Posterior vena cava (tissue), 2 donors: ENCODE measurements at places on chromosomes 1 and 21.

GRCh38 chr1:6440198-6441126 is 15.9 kb downstream of the ESPN start:
- DNase-seq: no peak

DNA sequence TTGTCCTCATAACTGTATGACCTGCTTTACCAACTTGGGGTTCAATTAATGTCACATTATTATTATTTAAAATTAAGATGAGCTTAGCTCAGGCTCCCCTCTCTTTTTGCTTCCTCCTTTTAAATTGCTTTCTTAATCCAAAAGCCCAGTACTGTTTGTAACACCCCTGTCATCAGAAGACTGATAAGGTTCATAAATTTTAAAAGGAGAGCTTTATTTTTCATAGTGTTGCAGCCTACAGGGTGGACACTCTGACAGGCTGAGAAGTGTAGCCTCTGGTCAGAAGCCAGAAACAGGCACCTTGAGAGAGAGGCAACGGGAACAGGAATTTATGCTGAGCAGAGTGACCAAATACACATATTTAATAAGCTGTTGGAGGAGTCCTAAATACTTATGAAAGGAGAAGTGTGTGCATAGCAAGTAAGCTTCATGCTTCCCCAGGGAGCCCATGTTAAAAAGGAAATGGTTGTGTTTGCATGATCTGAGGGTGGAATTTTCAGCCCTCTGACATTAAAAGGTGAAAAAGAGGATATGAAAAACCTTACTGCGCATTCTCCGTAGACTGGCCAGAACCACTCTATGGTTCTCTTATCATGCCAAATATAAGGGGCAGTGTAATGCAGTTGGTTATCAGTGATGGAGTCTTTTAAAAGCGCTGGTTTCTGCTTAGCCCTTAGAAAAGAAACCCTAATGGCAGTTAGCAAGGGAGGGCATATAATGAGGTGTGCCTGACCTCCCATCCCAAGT is 30.5 kb upstream of the FGGY start:
- DNase-seq: no peak

GRCh38 chr1:60969971-60970509 is 112.3 kb upstream of the NFIA start:
- no peak for DNase-seq

DNA sequence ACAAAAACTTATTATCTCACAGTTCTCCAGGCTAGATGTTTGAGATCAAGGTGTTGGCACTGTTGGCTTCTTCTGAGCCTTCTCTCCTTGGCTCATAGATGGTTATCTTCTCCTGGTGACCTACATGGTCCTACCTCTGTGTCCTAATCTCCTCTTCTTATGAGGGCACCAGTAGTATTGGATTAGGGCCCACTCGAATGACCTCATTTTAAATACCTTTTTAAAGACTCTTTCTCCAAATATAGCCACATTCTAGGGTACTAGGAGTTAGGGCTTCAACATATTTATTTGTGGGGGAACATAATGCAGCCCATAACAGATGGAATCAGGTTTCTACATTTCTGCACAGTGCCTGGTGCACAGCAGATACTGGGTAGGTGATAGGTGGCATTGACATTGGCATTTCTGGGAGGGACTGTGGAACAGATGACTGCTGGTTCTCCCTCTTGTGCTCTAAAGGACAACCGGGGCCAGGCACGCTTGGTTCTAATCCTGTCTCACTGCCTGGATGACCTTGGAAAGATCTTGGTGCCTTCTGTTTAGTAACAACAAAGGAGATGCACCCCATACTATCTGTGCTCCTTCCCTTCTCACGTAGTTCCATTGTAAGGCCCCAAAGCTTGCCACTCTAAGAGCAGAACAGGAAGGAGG is 140.3 kb downstream of the PLPP3 start:
- DNase-seq: no peak

DNA sequence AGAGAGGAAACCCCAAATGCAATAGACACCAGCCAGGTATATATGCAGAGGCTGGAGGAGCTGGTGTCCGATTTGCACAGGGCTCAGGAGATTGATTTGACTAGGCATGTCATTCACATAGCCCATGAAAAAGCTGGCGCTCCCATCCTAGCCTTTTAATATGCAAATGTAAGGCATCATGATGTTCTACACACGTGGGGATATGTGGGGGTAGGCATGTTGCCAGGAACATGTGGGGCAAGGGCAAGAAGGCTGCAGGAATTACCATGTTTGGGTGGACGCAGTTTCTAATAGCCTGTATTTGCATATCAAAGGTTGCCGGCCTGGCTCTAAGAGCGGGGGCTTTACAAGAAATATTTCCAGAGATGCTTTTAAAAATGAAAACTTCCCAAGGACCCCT is 11.7 kb upstream of the SH3GLB1 start:
- no peak for DNase-seq

- no peak for DNase-seq
Measured at GRCh38 chr1:91014475-91014874, 7.4 kb downstream of the ZNF644 start.

DNA sequence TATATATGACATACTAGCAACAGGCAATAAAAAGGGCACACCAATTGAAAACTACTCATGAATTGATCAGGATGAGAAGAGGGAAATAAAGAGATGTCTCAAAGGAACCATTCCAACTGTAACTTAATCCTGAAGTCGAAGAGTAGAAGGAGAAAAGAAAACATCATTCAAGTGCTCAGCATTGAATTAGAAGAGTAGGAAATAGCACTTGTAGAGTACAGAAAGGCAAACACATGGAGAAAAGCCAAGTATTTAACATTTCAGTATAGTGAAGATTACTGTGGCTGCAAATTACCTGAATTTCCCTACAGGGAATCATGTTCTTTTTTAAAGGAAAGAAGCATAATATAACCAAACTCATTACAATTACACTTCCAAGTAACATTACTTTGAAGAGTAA is 205.0 kb downstream of the KCTD3 start:
- no peak for DNase-seq

- no peak for DNase-seq
Measured at GRCh38 chr1:206554701-206555472, 47.6 kb downstream of the RASSF5 start.

GRCh38 chr1:156911577-156912298 is 8.7 kb upstream of the LRRC71 start:
- DNase-seq: no peak

DNA sequence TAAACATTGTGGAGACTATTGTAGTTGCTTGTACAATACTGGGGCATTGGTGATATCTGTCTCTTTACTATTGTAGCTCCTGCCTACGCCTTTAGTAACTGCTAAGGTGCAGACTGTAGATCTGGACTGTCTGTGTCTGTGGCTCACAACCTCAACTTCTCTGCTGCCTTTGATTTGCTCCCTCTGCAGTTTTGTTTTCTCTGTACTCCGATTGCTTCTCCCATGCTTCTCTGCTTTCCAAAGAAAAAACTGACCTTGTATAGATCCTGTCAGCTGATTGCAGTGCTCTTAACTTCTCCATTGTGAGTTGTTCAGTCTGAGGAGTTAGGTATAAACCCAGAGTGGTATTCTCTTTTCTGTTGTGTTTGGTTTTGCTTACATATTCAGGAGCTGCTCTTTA is 15.3 kb downstream of the MAGI3 start:
- no peak for DNase-seq

GRCh38 chr1:27004471-27005165 is 8.0 kb downstream of the TENT5B start:
- DNase-seq: no peak

DNA sequence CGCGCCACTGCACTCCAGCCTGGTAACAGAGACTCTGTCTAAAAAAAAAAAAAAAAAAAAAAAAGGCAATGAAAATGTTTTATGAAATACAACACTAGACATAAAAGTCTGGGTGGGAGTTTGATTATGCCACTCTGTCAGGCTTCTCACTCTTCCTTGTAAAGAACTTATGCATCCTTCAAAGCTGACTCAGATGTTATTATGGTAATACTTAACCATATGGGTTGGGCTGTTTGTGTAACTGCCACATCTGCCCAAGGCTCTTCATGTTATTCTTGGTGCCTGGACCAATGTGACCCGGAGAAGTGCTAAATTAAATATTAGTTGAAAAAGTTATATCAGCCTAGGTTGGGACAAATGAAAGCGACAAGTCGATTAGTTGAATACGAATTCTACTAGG is 23.8 kb downstream of the FAM89A start:
- no peak for DNase-seq
